ENCODE measurements at places on chromosomes 12 and 14.

DNA sequence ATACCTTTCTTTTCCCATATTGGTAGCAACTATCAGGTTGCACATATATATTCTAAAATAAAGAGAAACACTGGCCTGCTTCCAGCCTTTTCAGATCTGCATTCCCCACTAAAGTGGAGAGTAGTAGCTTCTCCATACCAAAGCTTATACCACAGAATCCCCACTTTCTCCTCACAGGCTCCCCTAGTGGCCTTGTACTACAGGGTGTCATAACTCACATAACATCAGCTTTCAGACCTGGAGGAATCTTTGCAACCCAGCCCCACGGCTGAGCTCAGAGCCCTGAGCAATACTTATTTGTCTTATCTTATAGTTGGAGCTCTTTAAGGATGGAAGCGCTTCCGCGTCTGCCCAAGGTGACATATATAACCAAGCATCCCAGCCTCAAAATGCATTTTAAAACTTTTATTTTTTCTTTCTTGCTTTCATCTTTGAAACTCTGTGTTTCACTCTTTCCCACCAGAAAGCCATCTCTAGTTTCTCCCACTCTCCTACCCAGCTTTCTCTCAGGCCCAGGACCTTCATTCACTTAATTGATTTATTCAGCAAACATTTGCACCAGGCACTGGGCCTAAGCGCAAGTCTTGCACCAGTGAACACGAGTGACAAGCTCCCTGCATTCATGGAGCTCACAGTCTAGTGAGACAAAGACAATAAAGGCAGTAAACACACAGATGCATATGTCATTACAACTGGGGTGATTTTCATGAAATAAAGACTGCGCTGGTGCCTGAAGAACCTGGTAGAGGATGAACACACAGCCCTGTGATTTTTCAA, 254.7 kb downstream of the IPO8 start:
- no peak for DNase-seq
- no peak overlapping the region for H3K27ac ChIP-seq
- H3K4me3 ChIP-seq = no peak overlapping the region
- no peaks in the 10 kb centered on the region for H3K36me3 ChIP-seq
- no peaks in the 10 kb centered on the region for H3K27me3 ChIP-seq
- no peaks in the 10 kb centered on the region for H3K4me1 ChIP-seq

DNA sequence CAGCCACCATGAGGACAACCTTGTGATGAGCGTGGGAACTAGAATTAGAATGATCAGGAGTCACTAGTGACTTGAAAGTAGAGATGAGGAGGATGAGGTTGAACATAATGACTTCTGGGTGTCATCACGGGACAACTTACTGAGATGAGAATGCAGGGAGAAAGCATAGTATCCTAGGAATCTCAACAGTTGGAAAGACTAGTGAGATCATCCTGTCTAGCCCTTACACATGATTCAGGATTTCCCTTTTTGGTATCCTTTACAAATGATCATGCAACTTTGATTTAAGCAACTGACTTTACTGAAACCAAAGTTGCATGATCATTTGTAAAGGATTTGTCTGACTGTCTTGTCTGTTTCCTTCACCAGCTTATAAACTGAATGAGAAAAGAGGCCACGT, 51.8 kb upstream of the HIF1A start:
- H3K27ac ChIP-seq = no peak overlapping the region
- H3K4me1 ChIP-seq = no peaks in the 10 kb centered on the region
- H3K36me3 ChIP-seq = no peaks in the 10 kb centered on the region
- no peak overlapping the region for H3K4me3 ChIP-seq

GRCh38 chr14:29321646-29322045, 555.1 kb downstream of the FOXG1 start:
- no peak for DNase-seq
- H3K36me3 ChIP-seq = no peaks in the 10 kb centered on the region
- no peak overlapping the region for H3K4me3 ChIP-seq

- peaks cover 14% of the 10 kb centered on the region for H3K4me1 ChIP-seq
- peak overlapping the region; percentile 25 for H3K27ac ChIP-seq
- H3K27me3 ChIP-seq = no peaks in the 10 kb centered on the region
- no peak for DNase-seq
- no peaks in the 10 kb centered on the region for H3K36me3 ChIP-seq
Measured at GRCh38 chr12:108679106-108679681, 45.5 kb upstream of the SELPLG start.

- DNase-seq = no peak
- H3K4me1 ChIP-seq = peaks cover 59% of the 10 kb centered on the region
- no peak overlapping the region for H3K4me3 ChIP-seq
Measured at GRCh38 chr14:95504135-95505029, 12.1 kb downstream of the SYNE3 start.

DNA sequence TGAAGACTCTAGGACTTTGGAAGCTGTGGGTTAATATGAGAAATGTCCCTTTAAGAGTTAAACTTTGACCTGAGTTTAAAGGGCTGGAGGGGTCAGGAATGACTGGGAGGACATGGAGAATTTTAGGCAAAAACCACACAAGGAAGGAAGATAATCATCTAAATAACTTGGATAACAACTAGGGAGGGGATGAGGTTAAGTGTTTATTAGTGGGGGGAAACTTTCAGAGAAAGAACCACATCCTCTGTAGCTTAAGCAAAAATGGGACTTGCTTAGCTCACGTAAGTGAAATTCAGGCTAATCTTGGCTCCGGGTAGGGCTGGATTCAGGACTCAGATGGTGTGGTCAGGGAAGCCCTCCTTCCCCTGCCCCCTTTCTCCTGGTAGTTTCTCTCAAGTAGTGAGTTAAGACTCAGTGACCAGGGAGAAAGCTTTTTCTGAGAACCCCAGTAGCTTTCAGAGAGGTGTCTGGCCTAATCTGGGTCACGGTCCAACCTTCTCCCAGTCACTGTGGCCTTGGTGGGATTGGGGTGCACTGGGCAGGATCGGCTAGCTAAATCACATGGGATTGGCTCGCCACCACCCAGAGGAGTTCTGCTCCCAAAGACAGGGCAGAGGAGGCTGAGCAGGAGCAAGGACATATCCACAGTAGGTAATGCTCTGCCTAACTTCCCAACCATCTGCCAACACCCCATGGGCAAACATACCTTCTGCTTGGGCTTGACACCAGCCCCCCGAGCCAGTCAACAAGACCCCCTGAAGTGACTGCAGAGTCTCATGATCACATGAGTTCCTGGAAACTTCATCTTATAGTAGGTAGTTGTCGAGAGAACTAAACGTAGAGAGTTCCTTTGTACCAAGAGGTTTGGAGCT, 52.8 kb downstream of the ARF6 start:
- H3K4me3 ChIP-seq = no peak overlapping the region
- no peak for DNase-seq
- H3K27me3 ChIP-seq = no peaks in the 10 kb centered on the region
- H3K27ac ChIP-seq = peak overlapping the region; percentile 35
- H3K36me3 ChIP-seq = no peaks in the 10 kb centered on the region
- H3K4me1 ChIP-seq = peaks cover 19% of the 10 kb centered on the region

DNA sequence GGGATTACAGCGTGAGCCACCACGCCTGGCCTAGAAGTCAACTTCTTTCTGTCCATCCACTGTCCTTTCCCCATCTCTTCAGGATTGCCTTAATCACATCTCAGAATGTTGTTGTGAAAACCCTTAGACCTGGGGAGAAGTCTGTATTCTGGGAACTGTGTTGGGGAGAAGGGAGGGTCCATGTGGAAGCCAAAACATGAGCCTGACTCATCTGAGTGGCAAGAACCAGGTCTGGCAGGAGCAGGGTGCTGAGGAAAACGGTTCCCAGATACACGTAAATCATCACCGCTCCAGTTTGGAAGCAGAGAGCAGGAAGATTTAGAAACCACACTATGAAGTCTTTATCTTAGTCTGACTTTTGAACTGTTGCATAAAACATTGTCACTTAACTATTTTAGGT, 245.6 kb upstream of the RGS6 start:
- no peak overlapping the region for H3K4me3 ChIP-seq
- DNase-seq = no peak
- peak overlapping the region; percentile 50 for H3K27ac ChIP-seq

GRCh38 chr12:90090929-90091651, 382.5 kb upstream of the ATP2B1 start:
- H3K27me3 ChIP-seq = no peaks in the 10 kb centered on the region
- H3K4me1 ChIP-seq = no peaks in the 10 kb centered on the region
- no peak overlapping the region for H3K27ac ChIP-seq
- no peaks in the 10 kb centered on the region for H3K36me3 ChIP-seq

- no peak overlapping the region for H3K4me3 ChIP-seq
- H3K27ac ChIP-seq = no peak overlapping the region
- H3K4me1 ChIP-seq = peaks cover 8% of the 10 kb centered on the region
- no peaks in the 10 kb centered on the region for H3K36me3 ChIP-seq
Measured at GRCh38 chr14:82766123-82766522, 1232.5 kb upstream of the SEL1L start.

DNA sequence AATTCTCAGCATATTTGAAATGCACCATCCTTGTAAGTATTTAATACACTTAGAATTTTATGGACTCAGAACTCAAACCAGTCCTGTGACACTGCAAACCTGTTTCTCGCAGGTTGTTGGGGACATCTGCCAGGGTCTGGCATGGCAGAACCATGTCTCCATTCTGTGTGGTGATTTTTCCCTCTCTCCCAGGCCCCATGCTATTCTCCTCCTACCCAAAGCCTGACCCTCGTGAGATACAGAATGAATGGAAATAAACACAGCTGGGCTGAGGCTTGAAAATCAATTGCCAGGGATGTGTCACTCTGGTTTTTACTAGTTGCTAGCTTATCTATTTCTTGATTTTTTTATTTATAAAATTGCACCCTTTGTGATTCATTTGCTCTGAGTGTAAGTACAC, 19.8 kb downstream of the TPH2 start:
- no peaks in the 10 kb centered on the region for H3K4me1 ChIP-seq
- H3K27ac ChIP-seq = no peak overlapping the region
- H3K36me3 ChIP-seq = no peaks in the 10 kb centered on the region

DNA sequence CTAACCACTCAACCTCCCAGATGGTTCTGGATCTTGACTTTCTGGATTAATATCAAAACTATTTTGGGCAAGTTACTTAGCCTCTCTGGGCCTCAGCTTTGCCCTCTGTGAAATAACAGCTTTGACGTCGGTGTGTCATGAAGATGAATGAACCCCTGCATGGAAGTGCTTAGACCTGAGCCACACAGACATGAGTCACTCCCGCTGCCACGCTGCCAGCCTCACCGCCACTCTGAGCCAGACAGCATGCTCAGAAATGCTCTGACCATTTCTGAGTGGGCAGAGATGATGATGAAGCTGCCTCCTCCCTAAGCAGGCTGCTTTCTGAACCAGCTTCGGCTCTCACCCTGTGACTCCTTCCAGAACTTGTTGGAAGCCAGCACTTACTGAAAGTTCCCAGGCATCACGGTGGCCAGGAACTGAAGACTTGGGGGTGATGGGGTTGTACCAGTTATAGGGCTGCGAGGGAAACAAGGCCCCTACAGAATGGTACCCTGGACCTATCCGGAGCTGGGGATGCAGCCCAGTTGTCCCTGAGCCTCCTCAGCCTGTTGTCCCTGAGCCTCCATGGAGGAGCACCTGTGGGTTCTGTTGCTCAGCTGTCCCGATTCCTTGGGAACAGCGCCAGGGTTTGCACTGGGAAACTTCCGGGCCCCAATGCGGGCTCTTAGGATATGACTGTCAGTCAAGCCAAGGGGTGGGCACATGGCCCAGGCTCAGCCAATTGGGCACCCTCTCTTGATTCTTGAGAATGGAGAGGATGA, 2.0 kb upstream of the CCDC197 start:
- peak overlapping the region; percentile 56 for H3K4me3 ChIP-seq
- no peaks in the 10 kb centered on the region for H3K36me3 ChIP-seq
- peaks cover 39% of the 10 kb centered on the region for H3K4me1 ChIP-seq
- peak; percentile 81 for DNase-seq
- peak overlapping the region; percentile 92 for H3K27ac ChIP-seq

- H3K27ac ChIP-seq = peak overlapping the region; percentile 60
- peak overlapping the region; percentile 49 for H3K4me3 ChIP-seq
- no peak for DNase-seq
Measured at GRCh38 chr12:51009056-51009440, 17.1 kb downstream of the SLC11A2 start.

DNA sequence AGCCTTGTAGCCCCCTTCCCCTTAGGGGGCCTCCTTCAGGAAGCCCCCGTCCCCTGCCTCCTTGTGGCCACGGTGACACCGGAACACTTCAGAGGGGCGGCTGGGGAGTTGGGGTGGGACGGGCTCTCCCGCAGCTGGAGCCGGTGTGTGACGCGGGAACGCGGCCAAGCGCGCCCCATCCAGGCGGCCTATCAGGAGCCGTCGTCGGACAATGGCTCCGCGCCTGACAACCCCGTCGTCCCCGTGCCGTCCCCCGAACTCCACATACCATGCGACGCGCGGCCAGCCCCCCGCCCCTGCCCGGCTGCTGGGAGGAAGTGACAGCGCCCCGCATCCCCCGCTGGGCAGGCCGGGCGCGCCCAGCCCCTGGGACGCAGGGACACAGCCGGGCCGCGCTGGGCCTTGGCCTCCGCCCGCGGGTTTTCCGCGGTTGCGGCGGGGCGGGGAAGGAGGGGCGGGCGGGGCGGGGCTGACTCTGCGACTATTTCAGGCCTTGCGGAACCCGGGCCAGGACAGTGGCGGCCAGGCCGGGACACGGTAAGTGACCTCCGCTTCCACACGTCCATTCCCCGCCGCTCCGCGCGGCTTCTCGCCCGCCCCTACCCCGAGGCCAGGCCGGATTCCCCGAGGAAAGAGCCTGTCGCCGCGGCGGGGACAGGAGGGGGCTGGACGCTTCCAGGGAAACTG, at the start of gene TNFAIP2:
Gene TNFAIP2, plus strand, starts transcription at position 515 of the 687 bp plus-strand sequence. CDS start 2,997 bp downstream, outside the sequence.
- DNase-seq = no peak
- no peaks in the 10 kb centered on the region for H3K36me3 ChIP-seq
- H3K4me1 ChIP-seq = peaks cover 60% of the 10 kb centered on the region
- H3K27ac ChIP-seq = peak within 1 kb of the TSS; percentile 50
